ENCODE measurements at places on chromosomes 6 and 20.

DNA sequence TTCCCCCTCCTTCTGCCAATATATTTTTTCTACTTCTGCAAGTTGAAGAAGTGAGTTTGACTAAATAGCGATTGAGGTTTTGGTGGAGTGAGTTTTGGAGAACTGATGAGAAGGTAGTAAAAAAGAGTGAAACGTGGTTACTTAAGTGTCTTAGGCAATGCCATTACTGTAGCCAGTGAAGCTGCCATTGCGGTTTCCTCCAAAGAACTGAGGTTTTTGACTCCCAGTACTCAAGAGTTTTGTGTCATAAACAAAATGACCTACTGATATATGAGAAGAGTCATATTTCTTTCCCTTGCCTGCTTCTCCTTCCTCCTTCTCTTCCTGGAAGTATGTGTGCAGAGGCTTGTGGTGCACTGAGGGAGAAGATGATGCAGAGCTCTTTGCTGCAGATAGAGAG lies 554.5 kb upstream of the MAP3K7 start:
- DNase-seq = no peak

- no peak for DNase-seq
Measured at GRCh38 chr6:24522228-24523176, 27.7 kb downstream of the ALDH5A1 start.

GRCh38 chr6:24545691-24546090 lies 50.9 kb downstream of the ALDH5A1 start:
- no peak for DNase-seq

- DNase-seq = peak; percentile 82
Measured at GRCh38 chr6:170291271-170292110, 613 bp upstream of the DLL1 start.

DNA sequence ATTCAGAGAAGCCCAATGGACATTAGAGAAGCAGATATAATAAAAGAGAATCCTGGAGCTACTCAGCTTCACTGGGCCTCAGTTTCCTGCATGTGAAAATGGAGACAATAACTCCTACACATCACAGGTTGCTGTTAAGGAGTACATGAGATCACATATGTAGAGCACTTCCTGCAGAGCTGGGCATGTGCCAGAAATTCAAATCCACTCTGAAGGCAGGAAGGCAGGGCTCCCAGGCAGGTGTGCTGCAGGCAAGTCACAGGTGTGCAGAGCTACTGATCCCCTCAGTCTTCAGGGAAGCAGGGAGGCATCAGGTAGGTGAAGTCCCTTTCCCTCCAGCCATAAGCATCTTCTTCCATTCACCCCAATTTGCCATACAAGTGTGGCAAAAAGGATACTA lies 48.0 kb downstream of the DST start:
- DNase-seq = no peak

DNA sequence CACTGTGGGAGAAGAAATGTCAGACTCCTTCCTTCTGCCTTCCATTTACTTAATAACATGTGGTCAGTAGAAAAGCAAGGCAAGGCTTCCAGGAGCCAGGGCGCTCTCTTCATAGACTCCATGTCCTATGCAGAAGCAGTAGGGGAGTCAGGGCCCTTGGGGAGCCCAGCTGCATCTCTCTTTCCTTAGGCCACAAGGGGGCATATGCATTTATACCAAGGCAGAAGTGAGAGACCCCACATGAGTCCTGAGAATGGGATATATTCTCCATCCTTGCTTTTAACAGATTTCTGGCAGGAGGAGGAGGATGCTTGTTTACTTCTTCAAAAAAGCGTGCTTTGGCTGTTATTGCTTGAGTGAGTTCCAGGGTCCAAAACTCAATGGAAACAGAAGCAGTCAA lies 198.5 kb downstream of the HIVEP2 start:
- DNase-seq = no peak

DNA sequence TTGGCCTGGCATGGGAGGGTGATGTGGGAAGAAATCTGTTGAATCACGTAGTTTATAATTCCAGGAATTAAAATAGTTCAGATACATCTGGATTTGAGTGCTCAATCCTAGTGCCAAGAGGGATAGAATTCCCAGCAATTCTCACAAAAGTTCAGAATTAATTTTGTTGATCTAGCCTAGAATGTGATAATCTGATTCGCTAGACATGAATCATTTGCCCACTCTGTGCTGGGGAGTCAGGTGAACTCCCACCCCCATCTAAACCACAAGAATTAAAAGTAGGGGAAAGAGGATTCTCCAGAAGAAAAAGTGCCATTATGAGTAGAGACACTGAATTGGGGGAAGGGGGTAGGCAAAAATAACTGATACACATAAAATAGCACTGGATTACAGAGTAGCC lies 85.0 kb downstream of the LIN28B start:
- DNase-seq = no peak

GRCh38 chr6:7108964-7109836 lies 1.4 kb downstream of the RREB1 start:
- no peak for DNase-seq

DNA sequence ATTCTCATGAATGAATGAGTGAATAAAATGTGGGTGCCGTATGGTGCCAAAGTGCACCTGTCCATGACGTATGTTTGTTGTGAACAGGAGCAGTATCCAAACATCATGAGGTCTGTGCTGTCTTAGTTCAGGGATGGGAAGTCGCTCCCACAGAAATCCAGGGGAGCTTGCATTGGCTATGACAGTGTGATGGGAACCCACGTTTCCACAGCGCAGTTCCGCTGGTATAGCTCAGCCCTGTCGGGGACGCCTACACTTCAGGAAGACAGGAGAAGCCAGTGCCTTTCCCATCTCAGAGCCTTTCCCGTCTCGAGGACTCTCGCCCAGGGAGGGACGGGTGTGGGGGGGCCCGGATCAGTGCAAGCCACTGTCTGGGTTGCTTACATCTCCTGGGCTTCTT lies 69.8 kb downstream of the DACT2 start:
- no peak for DNase-seq

DNA sequence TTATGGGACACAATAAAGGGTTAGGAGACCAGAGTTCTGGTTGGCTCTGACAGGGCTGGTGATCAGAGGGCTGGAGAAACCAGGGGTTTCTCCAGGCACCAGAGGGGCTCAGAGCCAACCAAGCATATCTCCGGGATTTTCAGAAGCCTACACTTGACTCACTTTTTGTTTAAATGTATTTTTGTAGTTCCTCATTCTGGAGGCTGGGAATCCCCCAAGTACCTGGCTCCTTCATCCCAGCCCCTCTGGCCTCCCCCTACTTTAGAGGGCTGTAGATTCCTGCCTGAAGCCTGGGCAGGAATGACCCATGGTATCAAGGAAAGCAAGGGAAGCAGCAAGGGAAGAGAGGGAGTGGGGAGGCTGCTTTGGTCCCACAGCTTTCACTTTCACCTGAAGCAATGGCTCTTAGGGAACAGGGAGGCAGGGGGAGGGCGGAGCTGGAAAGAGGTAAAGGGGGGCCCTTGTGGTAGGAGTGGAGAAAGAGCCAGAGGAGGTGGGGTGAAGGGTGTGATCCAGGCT lies 973 bp downstream of the CD40 start:
- DNase-seq = no peak

GRCh38 chr20:57990396-57990987 lies 238.0 kb downstream of the ANKRD60 start:
- DNase-seq = no peak

- DNase-seq = no peak
Measured at GRCh38 chr6:333379-334002, 41.2 kb downstream of the DUSP22 start.

- peak; percentile 28 for DNase-seq
Measured at GRCh38 chr6:77457720-77458349, 5.5 kb downstream of the HTR1B start.

GRCh38 chr20:20440481-20440880 lies 72.6 kb downstream of the INSM1 start:
- DNase-seq = no peak

DNA sequence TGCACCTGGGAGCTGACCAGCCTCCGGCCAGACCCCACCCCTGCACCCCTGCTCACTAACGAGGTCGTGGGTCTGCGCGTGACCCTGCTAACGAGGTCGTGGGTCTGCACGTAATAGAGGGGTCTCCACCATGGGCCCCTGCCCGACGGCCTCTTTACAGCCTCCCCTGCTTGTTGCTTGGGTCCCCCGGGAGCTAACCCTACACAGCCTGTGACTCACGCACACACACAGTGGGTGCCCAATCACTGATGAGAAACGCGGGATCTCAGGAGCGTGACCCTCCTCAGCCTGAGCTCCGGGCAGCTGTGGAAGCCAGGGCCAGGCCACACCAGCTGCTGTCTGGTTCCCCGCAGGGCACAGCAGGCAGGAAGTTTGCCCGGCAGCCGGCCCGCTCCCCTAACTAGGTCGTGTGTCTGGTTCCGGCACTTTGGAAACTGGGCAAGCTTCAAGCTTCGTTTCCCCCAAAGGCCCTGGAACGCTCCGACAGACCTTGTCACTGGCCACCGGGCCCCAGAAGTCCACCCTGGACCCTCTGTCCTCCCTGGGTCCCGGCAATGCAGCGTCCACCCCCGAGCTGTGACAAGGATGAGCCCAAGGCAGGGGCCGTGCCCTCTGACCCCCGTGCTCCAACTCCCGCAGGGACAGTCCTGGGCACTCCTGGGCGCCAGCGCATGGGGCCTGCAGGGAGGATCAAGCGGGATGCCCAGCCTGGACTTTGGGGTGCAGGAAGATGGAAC lies 767 bp downstream of the PTK6 start:
- no peak for DNase-seq

DNA sequence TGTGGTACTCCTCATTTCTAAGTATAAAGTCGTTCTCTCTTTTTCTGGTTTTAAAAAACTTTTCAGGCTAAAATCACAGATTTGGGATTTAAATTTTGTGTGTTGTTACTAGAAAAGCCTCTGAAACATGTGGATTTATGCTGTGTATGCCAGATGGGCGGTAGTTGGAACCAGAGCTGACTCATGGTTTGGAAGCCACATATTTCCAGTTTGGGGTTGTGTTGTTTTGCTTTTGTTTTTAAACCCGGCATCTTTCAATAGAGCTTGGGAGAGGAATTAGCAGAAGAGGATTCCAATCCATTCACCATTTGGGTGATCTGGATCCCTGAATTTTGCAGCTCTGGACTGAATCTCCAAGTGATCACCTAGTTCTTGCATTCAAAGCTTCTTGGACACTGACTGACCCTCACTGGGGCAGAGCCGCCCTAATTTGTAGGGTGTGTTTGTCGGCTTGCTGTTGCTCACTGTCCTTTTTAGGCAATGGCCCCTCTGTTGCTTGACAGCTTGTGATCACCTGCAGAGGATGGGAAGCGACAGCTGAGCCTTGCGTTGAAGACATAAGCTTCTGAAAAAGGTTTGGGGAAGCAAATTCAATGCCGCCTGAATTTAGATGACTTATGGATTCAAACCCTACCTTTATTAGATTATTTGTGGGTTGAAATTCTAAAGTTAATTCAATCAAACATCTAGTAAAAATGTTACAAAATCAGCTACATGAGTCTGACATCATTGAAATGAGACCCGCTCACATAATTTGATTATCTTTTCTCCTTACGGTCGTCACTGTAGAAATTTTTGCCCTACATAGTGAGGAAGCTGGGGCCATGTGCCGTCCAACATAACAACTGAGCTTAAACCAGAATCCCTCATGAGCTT lies 79.9 kb upstream of the CD83 start:
- DNase-seq = no peak

GRCh38 chr6:4936681-4937041 lies 67.2 kb downstream of the RPP40 start:
- no peak for DNase-seq

DNA sequence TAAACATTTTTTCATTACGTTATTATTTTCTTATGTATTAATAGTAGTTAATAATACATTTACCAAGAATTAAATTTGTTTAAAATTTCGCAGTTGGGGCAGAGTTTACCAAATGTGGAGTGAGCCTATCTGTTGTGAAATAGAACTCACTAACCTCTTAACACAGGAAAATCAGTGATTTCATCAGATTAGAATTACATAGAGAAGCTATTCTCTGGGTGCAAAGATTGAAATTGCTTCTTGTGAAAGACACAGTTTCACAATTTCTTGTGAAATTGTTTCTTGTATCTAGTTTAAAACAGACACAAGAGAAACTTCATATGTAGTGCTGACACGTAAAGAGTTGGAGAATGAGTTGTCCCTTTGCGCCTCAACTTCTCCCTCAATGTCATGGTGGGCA lies 69.4 kb upstream of the PRL start:
- no peak for DNase-seq

- no peak for DNase-seq
Measured at GRCh38 chr6:11460001-11460668, 77.4 kb upstream of the TMEM170B start.

DNA sequence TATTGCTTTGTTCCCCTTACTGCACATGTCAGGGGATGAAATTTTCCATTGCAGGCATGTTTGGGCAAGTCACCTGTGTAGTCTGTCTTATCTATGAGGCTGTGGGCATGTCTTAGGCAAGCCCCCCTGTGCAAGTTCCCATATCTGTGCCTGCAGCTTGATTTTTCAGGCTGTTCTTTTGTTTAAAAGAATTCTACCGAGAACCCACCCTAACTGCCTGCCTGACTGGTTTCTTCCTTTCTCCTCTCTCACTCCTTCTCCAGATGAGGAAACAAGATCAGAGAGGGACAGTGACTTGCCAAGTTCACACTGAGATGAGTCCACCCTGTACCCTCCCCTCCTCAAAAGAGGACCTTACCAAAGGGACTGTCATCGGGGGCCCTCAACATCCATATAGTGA lies 11.0 kb downstream of the TREML2 start:
- DNase-seq = no peak

- no peak for DNase-seq
Measured at GRCh38 chr20:10721976-10722375, 48.2 kb upstream of the JAG1 start.

- DNase-seq = no peak
Measured at GRCh38 chr6:69390125-69390524, 406.7 kb downstream of the LMBRD1 start.

DNA sequence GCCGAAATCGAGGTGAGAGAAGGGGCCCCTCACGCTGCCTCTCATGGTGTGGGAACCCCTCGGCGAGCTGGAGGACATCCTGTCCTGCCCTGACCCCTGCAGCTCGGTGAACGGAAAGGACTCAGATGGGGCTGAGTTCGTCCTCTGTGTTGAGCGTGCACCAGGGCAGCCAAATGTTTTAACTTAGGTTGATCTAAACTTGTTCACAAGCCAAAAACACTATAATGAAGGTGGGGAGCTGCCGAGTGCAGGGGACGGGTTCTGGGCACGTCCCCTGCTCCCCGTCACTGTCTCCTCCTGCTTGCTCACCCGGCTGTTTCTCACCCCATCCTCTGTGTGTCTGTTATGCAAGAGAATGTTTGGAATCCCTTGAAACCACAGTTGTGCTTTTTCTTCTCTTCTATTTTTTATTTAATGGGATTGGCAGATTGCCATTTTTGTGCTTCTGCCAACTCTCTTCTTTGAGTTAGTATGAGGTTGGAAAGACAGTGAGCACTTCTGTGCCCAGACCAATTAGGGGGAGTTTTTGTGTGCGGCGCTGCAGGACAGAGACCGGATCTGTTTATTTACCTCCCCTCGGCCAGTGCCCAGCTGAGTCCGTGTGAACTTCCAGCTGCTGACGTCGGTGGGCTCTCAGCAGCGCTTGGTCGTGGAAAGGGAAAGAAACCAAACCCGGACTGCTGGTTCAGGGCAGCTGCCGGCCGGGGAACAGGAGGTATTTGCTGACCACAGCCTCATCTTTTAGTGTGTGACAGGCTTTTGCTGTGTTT lies 158.1 kb downstream of the DTNBP1 start:
- DNase-seq = peak; percentile 59

- DNase-seq = no peak
Measured at GRCh38 chr6:144159223-144159622, 8.9 kb downstream of the STX11 start.
